ENCODE measurements at places on chromosomes 3 and 15.

DNA sequence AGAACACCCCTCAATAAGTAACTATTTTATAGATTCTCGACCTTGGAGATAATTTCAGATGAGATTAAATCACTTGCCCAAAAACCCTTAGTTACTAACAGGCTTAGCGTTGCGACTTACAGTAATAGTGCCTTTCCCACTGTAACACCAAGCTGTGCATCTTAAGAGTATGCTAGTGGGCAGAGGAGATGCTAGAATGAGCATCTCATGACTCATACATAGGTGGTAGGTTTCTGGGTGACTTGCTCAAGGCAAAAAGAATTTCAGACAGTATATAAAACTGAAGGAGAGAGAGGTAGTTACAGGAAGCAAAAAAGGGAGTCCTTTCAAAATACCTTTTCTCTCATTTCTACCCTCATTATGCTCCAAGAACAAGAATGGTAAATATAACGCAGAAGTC lies 3.9 kb downstream of the KATNBL1 start:
- no peak for DNase-seq

DNA sequence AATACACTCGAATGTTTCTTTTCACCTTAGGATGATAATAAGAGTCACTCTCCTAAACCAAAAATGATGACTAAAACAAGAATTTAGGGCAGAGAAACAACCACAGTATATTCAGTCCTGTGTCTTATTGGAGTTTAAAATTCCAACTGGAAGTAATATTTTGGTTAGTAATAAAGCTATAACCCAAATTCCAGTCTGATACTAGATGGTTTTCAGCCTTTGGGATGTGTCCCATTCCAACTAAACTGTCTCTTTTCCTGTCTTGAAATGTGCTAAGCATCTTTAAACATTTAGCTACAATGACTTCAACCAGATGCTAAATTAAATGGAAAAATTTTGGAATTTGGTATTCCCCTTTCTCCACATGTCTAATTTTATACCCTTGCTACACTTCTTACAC lies 510.0 kb downstream of the ROBO1 start:
- no peak for DNase-seq

- DNase-seq = no peak
Measured at GRCh38 chr15:48221261-48221660, 15.2 kb downstream of the SLC12A1 start.

DNA sequence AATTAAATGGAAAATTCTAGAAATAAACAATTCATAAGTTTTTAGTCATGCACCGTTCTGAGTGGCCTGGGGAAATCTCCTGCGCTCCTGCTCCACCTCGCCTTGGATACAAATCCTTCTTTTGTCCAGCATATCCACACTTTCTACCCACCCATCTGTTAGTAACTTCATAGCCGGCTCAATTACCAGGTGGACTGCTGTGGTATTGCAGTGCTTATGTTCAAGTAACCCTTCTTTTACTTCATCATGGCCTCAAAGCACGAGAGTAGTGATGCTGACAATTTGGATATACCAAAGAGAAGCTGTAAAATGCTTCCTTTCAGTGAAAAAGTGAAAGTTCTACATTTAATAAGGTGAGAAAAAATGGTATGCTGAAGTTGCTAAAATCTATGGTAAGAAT lies 142.3 kb upstream of the CHL1 start:
- DNase-seq = no peak

DNA sequence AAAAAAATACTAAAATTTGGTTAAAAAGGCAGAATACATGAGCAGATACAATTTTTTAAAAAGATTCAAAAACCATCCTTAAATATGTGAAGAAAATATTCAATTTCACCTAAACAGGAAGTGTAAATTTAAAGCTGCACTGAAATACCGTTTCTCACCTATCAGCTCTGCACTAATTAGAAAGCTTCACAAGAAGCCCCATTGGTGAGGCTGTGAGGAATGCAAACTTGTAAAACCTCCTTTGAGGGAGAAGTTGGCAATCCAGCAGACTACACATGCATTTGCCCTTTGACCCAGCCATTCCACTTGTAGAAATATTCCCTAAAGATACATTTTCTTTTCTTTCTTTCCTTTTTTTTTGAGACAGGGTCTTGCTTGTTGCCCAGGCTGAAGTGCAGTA lies 18.8 kb downstream of the BLM start:
- no peak for DNase-seq

GRCh38 chr15:67765701-67766100 lies 59.6 kb upstream of the SKOR1 start:
- DNase-seq = no peak

DNA sequence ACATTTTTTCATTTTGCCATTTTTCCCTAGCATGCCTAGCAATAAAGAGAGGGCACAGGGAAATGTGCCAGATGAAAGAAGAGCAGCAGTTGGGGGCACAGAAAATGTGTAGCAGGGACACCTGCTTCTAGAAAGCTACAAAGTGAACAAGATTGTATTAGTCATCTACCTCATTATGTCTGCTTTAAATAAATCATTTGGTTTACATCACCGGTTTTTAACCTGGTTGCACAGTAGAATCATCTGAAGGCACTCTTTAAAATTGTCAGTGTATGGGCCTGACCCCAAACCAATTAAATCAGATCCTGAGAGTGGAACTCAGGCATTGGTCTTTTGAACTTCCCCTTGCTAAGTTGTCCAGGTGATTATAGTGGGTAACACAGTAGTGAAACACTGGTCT lies 73.8 kb downstream of the ZBBX start:
- no peak for DNase-seq

GRCh38 chr3:25621087-25621486 lies 43.6 kb downstream of the TOP2B start:
- no peak for DNase-seq

- DNase-seq = no peak
Measured at GRCh38 chr3:122475316-122475715, 39.4 kb downstream of the KPNA1 start.

DNA sequence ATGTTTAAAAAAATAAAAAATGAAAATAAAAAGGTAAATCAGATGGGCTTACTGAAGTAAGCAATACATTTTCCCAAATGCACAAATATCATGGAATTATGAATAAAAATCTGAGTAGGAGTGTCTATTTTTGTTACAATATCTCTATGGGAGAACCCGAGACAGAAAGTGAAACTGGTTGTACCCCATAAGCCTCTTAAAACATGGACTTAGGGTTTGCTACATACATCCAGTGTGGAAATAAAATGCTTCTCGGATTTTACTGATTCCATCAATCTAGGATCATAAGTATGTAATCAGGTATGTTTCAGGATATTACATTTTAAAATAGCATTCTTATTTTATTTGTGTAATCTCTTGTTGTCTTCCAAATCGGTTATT lies 177.8 kb upstream of the CDIN1 start:
- peak; percentile 23 for DNase-seq

DNA sequence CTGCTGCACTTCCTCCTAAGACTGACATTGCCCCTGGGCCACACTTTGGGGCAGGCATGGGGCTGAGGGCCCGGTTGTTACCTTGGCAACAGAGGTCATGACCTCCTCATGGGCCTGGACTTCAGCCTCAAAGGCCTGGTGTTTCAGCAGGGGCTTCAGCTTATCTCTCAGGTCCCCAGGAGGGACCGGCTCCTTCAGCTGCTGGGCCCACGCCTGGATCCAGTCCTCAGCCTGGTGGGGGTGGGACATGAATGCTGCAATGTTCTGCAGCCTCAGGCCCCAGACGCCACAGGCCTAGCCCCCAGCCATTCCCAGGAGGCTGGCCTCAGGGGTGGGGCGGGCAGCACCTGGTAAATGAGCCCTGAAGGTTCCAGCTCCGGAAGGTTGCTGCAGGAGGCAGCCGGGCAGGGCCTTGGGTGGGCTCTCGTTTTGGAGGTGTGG lies 27.6 kb downstream of the SPTBN5 start:
- DNase-seq = no peak

DNA sequence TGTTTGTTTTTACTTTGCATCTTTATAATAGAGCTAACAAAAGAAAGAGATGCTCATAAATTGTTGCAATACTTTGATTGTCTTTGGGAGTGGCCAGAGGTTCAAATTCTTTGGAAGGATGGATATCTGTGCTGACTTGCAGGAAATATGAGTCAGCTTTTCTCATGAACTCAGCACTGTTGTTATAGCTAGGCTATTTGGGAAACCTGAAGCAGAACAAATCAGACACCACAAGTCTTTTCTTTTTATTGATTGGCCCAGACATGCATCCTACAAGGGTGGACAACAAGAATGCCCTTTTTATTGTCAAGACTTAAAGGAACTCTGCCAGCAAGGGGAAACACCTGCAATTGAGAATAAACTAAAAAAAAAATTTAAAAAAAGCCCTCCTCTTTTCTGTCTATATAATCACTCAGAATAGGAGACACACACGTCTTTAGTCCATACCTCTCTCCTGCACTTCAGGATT lies 4.6 kb upstream of the DENND4A start:
- no peak for DNase-seq

- no peak for DNase-seq
Measured at GRCh38 chr3:64808061-64808460, 120.3 kb upstream of the ADAMTS9 start.

DNA sequence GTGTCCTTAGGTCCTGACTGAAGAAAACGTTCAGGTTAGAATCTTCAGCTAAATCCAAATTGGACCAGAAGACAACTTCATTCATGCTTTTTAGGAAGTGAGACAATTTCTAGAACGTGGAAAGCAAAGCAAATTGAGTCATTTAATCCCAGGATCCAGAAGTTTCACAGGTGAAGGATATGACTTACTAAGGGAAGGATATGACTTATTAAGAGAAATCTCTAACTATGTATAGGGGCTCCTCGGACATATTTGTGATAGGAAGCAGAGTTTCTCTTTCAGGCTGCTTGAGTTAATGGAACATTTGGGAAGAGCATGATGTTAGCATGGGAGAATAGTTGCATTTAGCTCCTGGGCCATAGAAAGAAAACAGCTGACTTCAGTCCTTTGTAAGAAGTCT lies 16.1 kb upstream of the PLOD2 start:
- no peak for DNase-seq

DNA sequence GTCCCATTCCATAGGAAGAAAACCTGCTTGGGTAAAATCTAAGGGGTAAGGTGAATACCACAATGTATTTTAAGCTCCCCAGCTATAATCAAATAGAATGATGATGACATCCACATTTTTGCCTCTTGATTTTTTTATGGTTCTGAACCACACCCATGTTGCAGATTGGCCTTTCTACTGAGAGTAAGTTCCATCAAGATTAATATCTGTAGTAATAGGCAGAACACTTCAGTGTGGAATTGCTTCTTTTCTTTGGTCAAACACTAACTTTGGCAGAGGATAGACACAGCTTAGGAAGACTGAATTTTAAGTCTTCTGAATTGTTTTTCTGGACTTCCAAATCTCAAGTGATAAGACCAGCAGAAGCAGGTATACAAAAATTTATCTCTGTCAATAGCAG lies 27.0 kb downstream of the PLS1 start:
- no peak for DNase-seq

DNA sequence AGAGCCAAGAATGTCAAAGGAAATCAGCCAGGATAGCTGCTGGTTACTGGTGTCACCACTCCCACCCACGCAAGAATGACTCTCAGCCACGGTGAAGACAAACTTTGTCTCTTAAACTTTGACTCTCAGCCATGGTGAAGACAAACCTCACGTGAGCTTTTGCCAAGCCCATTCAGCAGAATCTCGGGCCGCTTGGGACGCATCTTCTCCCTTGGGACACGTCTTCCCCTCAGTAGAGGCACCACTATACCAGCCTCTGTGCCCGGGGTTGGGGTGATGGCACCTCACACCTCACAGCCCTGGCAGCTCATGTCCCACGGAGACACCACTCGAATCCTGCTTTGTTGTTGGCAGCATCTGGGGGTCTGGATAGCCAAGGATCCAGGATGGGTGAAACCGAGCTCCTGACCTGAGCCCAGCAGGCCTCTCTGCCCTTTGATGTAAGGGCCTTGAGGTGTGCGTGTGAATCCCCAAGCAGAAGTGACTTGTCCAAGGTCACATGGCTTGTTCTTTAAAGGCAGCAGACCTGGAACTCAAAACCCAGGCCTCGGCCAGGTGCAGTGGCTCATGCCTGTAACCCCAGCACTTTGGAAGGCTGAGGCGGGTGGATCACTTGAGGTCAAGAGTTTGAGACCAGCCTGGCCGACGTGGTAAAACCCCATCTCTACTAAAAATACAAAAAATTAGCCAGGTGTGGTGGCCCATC lies 21.8 kb downstream of the RBPMS2 start:
- peak; percentile 41 for DNase-seq

DNA sequence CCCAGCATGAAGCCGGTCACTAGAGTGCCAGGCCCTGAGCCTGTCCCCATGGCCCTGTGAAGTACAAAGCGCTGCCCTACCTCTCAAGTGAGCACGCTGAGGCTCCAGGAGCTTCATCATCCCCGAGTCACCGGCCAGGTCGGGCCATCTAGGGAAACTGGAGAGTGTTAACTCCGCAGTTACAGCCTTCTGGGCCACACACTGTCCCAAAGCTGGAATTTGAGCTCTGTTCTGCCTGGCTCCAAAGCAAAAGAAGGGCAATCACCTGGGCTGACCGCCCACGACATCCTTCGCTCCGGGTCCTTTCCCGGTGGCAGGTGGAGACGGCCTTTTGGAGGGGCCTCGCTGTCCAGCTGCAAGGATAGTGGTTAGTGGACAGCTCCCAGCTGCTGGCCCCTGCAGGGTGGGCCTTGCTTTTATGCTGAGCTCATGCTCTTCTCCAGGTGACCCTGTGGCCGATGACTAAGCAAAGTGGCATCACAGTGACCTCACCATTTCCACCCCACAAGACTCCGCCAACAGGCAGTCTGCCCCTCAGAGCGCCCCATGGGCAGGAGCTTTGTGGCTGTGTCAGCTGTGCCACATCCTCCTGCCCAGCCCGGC lies 3.5 kb upstream of the MUC4 start:
- DNase-seq = no peak

- no peak for DNase-seq
Measured at GRCh38 chr15:57198654-57199291, 177.5 kb upstream of the CGNL1 start.

DNA sequence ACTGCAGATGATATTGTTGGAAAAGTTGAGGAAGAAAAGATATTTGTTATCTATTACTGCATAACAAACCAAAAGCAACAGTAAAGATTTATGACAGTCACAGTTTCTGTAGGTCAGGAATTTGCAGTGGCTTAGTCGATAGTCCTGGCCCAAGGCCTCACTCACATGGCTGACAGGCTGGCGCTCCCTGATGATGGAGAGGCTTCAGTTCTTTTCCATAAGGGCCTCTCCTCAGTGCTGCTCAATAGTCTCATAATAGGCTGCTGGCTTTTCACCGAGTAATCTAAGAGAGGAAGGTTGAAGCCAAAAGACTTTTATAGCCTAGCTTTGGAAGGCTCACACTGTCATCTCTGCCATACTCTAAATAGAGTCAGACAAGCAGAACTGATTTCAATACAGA lies 17.7 kb downstream of the IREB2 start:
- no peak for DNase-seq

DNA sequence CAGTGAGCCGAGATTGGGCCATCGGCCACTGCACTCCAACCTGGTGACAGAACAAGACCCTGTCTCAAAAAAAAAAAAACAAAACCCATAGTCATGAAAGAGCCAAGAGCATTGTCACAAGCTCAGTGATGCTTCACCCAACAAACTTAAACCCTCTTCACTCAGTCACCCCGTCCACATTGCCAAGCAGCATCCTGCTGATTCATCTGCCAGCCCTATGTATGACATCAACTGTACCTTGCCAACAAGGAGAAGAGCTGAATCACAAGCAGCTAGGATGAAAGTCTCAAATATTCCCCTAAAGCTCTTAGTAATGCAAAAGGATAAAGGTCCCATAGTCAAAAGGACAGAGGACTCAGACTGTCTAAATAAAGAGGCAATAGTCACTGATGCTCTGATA lies 90.0 kb downstream of the ANO10 start:
- DNase-seq = no peak
